Activated B cell treated with CpG ODN at 0.5 μM for 24 hours (primary cell): ENCODE measurements at places on chromosomes 6 and 20. TPM values are rescaled to one million over a fixed set of nuclear protein-coding genes. Genes with fewer than 3 reads are reported as not detected.

GRCh38 chr20:23266530-23267398 is 83.8 kb upstream of the NXT1 start:
- DNase-seq, result no peak

DNA sequence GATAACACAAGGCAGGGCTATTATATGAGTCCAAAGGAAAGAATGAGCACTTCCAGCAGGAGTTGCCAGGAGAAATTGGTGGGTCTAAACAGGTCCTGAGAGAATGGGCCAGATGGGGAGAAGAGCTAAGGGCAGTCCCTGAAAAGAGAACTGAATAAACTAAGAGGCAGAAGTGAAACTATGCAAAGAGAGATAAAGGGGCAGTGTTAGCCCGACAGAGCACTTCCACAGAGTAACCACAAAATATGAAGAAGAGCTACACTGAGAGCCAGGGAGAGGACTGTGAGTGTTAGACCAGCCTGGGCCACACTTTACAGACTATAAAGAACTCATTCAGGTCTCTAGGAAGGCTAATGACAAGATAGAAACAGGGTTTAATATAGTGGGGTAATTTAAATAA is 43.8 kb downstream of the RALGAPA2 start:
- no peak for DNase-seq

Gene KIF25
- total RNA-seq, result not detected in 2 replicates

Gene NR2E1
- total RNA-seq, result not detected in 2 replicates

DNA sequence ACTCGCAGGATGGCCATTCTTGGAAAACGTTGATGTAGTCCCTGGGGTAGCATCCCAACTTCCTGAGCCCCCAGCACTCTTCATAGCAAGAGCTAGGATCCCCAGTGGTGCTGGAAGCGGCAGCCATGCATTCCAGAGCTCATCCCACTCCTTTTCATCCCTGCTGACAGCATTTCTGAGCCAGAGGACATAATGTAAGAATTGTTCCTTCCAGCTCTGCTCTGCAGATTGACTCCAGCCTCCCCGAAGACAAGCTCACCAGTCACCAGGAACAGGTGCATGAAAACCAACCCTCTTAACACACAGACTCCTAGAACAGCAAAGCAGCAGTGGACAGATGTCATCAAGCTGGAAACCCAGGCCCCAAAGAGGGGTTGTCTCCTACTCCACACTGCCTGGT is 3.8 kb downstream of the SLC13A3 start:
- DNase-seq, result no peak

Gene BPI
- total RNA-seq, result not detected in 2 replicates

DNA sequence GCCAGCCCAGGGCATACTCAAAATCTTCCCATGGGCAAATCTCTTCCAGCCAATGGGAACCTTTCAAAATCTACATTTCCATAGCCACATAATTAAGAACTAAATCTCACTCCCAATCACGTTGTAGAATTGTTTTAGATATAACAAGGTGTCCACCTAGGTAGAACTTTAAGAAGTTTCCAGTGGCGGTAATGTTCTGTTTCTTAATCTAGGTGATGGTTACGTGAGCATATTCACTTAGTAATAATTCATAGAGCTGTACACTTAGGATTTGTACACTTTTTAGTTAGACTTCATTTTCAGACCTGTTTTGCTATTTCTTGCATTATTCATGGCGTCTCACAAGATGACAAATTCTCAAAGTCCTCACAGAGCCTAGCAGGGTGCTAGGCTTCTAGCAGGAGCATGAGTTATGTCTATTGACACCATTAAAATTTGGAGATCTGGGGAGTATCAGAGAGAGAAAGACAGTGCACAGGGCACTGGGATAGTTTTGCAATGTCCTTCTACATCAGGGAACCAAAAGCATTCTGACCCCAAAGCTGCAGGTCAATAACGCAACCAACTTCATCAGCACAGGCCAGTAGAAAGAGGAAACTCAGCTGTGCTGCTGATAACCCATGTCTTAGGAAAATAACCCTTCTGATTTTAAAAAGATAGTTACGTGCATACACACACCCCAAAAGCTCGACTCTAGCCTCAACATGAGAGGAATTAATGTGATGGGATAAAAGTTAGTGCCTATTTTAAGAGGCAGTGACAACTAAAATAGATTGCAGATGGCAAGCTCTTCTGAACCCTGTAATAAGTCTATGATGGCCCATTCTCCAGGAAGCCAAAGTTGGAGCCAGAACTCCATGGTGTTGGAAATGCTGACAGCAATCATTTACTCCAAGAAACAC is 518.1 kb upstream of the JARID2 start:
- DNase-seq, result no peak

DNA sequence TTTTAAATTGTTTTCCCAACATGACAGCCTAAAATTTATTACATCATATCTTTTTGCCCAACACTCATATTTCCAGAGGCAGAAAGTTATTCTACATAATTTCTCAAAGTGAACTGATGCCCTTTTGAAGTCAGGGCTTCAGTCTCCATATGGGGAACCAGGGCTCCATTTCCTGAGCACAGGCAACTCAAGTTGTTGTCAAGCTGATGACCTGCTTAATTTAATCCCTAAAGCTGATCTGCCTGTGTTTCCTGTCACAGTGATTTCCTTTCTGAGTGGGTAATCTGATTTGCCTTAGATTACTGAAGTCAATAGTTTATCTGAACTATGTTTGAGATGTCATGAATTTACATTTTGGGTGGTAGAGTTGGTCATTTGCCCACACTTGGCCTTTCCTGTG is 932.1 kb upstream of the MANEA start:
- no peak for DNase-seq

- DNase-seq, result no peak
These were observed 14.2 kb downstream of the PAX1 start for GRCh38 chr20:21719592-21720214.
